ENCODE measurements at places on chromosomes 6 and 20. TPM values are rescaled to one million over a fixed set of nuclear protein-coding genes. Genes with fewer than 3 reads are reported as not detected.

ABHD12 gene
- 26.5 TPM for total RNA-seq

GTF3C6 gene
- 62.3 TPM for total RNA-seq

GCNT2 gene
- 3.1 TPM for total RNA-seq

EPM2A gene
- total RNA-seq, result 11.6 TPM

TAAR9 gene
- total RNA-seq, result not detected

MCM8 gene
- 53.9 TPM for total RNA-seq

ATXN1 gene
- 46.5 TPM for total RNA-seq

SLC35F1 gene
- 2.3 TPM for total RNA-seq

HMGCLL1 gene
- not detected for total RNA-seq

DCBLD1 gene
- 2.9 TPM for total RNA-seq

SUMO4 gene
- total RNA-seq, result 7.2 TPM

TMEM170B gene
- total RNA-seq, result 1.6 TPM

ENPP5 gene
- total RNA-seq, result 0.43 TPM

ASIP gene
- not detected for total RNA-seq

DOK5 gene
- total RNA-seq, result 1.2 TPM

GPRC6A gene
- not detected for total RNA-seq

SOX18 gene
- total RNA-seq, result 0.46 TPM

DACT2 gene
- 0.14 TPM for total RNA-seq

HRH3 gene
- total RNA-seq, result not detected

NHSL1 gene
- total RNA-seq, result 1.2 TPM

HLA-DPA1 gene
- total RNA-seq, result 11.4 TPM

TSPYL4 gene
- 12.5 TPM for total RNA-seq

CLPSL2 gene
- total RNA-seq, result not detected

POPDC3 gene
- total RNA-seq, result not detected

PRICKLE4 gene
- total RNA-seq, result not detected

EPHA7 gene
- total RNA-seq, result not detected

SEMG1 gene
- total RNA-seq, result not detected

MTFR2 gene
- 34.3 TPM for total RNA-seq

HLA-DQA1 gene
- total RNA-seq, result 2.2 TPM

PANK2 gene
- total RNA-seq, result 67.4 TPM

ANGPT4 gene
- not detected for total RNA-seq

Measured in activated T-cell treated with anti-CD3 and anti-CD28 coated beads, Interleukin-2, amount 50 U/mL, for 72 hours (primary cell).